Kidney (tissue), 22 donors: ENCODE measurements at places on chromosomes 13 and 19.

DNA sequence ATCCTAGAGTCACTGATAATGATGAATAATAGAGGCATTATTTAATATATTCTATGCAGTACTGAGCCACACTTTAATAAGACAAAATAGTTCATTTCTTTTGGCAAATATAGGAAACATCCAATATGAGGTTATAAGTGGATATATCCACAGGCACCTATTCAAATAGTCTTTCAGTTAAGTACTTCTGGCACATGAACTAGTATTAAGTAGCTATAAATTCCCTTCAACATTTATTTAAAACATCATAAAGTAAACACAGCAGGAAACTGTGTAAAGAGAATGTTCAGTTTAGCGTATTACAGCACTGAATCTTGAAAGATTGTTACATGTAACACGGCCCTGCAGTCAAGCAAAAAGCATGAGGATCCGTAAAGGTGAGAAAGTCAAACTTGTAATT, 463.3 kb upstream of the KLF12 start:
- no peak for DNase-seq

- DNase-seq: no peak
These were observed 739.1 kb downstream of the DIAPH3 start for GRCh38 chr13:59424661-59425060.

DNA sequence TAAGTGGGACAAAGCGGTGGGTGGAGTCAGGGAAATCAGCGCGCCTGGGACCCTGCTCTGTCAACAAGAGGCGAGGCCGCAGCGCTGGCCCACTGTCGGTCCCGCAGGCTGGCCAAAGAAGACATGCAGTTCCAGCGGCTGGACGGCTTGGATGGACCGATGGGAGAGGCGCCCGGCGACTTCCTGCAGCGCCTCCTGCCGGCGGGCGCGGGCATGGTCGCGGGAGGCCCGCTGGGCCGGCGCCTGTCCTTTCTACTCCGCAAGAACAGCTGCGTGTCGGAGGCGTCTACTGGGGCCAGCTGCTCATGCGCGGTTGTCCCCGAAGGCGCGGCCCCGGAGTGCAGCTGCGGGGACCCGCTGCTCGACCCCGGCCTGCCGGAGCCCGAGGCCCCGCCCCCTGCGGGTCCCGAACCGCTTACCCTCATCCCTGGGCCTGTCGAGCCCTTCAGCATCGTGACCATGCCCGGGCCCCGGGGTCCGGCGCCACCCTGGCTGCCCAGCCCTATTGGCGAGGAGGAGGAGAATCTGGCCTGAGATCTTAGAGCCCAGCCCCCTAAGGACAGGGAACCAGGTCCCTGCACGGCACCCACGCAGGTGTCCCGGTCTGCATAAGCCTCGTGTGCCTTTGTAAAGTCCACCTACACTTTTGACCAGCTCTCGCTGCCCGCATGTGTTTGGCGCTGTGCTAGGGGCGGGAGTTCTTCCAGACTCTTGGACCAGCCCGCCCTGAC, 6.1 kb downstream of the BEST2 start:
- DNase-seq: peak; percentile 87

- DNase-seq: no peak
These were observed 219.7 kb upstream of the SPRY2 start for GRCh38 chr13:80560609-80561008.

GRCh38 chr19:19406878-19407632, 1.6 kb downstream of the GATAD2A start:
- DNase-seq: no peak

DNA sequence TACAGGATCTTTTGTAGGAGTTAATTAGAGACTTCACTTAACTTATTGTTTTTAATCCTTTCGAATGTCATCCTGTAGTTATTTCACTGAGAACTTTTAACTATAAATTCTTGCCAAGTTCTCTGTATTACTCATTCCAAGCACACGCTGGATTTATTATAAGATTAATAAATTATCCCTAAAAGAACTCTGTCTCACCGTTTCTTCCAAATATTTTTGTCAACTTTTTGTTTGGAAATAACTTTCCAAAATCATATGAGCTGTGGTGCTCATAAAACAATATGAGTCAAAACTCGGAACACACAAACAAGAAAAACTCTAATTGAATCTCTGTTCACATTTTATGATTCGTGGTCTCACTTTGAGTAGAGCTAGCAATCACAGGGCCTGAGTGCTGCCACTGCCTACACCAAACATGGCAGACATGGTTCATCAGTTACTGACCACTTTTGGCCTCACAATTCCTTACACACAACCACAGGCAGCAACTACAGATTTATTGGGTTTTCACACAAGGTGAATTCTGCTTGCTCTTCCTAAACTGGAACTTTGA, 412.0 kb downstream of the FGF14 start:
- no peak for DNase-seq
